ENCODE measurements at places on chromosomes 5 and 9.

- DNase-seq = no peak
Observed at GRCh38 chr9:124770359-124771020, 621 bp downstream of the NR6A1 start.

- DNase-seq = no peak
Observed at GRCh38 chr5:64384765-64385164, 121.0 kb upstream of the RGS7BP start.

DNA sequence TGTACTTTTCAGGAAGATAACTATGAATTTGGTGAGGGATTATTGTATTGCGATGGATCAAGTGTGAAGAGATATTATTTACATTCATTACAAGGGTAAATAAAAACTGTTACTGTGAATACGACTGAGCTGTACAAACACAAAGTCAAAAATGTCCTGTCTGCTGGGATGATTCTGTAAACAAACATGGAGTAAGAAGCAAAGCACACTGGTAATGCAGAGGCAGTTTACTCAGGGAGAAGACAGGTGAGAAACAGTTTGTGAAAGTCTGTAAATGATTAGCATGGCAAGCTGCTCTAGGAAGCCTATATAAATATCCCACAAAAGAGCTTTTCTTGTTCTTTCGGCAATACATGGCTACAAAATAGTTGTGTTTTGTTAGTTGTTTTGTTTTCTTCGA, 115.4 kb upstream of the GNA14 start:
- no peak for DNase-seq

- no peak for DNase-seq
Observed at GRCh38 chr5:164115420-164115819, 610.0 kb downstream of the MAT2B start.

Data from right forelimb (tissue), 1 donor.